Left renal pelvis (tissue), 4 donors: ENCODE measurements at places on chromosomes 1 and 21. TPM values are rescaled to one million over a fixed set of nuclear protein-coding genes. Genes with fewer than 3 reads are reported as not detected.

DNA sequence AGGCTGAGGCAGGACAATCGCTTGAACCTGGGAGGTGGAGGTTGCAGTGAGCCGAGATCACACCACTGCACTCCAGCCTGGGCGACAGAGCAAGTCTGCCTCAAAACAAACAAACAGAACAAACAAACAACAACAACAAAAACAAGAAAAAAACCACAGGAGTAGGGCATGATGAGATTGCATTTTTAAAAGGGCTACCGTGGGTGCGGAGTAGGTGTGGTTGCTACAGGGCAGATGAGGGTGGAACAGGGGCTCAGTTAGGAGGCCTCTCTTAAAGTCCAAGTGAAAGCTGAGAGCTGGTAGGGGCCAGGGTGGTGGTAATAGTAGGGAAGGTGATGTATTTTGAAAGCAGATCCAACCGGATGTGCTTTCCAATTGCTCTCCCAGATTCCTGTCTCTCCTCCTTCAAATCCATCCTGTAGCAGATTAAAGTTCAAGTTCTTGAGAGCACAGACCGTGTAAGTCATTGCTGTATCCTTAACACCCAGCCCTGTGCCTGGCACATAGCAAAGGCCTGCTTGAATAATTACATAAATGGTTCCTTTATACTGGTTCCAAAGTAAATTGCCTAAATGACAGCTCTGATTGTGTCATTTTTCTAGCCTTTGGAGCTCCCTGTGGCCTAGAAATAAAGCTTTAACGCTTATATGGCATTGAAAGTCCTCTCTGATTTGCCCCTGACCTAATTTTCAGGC lies 4.2 kb upstream of the LINGO4 start:
- no peak for DNase-seq

GRCh38 chr21:37984416-37984815 lies 68.2 kb upstream of the KCNJ6 start:
- DNase-seq: no peak

The ARHGAP29 gene
- 80.8 TPM for polyA plus RNA-seq

The MMP23B gene
- 27.3 TPM for polyA plus RNA-seq

DNA sequence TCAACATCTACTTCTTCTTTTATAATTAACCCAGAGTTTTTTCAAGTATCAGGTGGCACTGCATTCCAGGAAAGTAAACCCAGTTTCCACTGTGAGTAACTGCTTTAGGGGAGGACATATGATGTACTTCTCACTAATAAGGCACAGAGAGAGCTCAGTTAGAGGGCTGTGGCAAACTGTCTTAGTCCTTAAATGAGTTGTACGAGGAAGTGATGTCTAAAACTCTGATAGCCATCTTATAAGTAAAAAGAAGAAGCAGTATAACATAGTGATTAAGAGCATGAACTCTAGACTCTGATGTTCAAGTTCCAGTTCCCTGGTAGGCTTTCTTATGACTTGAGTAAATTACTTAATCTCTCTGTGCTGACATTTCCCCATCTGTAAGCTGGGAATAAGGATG lies 58.7 kb upstream of the PTGS2 start:
- no peak for DNase-seq

DNA sequence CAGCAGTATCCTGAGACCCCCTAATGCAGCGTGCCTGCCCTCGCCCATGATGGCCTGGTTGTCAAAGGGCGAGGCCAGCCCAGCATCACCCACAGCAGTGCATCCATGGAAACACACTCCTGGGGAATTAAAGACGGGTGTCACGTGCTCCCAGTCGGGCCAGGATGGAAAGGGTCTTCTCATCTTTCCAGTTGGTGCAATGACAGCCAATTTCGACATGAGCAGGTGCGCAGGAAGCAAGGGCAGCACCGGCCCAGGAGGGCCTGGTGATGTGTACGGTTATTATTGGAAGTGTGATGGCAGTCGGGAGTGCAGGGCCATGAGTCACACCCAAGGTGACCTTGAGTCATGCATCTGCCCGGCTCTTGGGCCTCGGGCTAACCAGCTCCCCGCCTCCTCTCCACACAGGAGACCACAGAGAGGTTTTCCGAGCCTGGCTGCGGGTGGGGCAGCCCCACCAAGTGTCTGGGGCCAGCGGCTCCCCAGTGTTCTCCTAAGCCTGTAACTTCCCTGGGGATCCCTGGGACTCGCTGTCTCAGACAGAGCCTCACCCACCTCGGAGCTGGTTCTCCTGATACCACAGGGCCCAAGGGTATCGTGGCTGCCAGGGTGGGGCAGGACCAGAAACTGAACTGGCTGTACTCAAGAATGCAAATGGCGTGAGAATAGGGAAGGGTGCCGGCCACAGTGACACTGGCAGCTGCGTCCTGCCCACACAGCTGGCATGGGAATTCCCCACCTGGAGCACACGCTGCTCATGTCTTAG lies 119.8 kb downstream of the SIK1 start:
- DNase-seq: no peak

The WNT4 gene
- polyA plus RNA-seq: 7.9 TPM

The C1QA gene
- 14.8 TPM for polyA plus RNA-seq

The ZNF695 gene
- polyA plus RNA-seq: 3.9 TPM

GRCh38 chr1:57376041-57376440 lies 47.8 kb downstream of the DAB1 start:
- DNase-seq: no peak

The ALG14 gene
- polyA plus RNA-seq: 12.9 TPM

The B3GALT5 gene
- 1.3 TPM for polyA plus RNA-seq

The LCA5L gene
- 3.8 TPM for polyA plus RNA-seq

DNA sequence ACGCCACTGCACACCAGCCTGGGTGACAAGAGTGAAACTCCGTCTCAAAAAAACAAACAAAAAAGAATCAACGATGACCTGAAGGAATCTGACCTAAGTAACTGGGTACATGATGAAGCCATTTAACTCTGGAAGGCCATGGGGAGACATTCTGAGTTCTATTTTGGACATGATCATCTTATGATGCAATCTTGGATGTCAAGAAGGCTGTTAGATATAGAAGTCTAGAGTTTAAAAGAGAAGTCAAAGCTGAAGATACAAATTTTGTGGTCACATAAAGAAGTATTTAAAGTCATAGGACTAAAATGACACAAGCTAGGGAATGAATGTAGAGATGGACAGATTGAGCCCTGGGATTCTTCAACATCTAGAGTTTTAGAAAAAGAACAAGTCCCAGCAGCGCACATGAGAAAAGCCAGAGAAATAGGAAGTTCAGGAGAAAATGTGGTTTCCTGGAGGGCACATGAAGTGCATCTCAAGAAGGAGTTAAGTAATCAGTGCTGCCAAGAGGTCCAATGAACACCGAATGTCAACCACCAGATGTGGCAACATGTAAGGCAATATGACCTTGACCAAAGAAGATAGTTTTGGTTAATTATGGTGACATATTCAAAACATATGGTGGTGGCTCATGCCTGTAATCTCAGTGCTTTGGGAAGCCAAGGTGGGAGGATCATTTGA lies 26.8 kb downstream of the ELK4 start:
- DNase-seq: no peak

DNA sequence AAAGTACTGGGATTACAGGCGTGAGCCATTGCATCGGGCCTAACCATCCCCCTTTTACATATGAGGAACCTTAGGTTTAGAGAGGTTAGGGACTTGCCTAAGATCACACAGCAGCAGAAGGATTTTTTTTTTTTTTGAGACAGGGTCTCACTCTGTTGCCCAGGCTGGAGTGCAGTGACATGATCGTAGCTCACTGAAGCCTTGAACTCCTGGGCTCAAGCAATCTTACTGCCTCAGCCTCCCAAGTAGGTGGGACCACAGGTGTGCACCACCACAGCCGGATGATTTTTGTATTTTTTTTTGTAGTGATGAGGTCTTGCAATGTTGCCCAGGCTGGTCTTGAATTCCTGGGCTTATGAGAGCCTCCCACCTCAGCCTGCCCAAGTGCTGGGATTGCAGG lies 2.2 kb upstream of the C1orf167 start:
- DNase-seq: no peak

- DNase-seq: no peak
Measured at GRCh38 chr1:187870552-187870951, 1041.8 kb downstream of the PLA2G4A start.

DNA sequence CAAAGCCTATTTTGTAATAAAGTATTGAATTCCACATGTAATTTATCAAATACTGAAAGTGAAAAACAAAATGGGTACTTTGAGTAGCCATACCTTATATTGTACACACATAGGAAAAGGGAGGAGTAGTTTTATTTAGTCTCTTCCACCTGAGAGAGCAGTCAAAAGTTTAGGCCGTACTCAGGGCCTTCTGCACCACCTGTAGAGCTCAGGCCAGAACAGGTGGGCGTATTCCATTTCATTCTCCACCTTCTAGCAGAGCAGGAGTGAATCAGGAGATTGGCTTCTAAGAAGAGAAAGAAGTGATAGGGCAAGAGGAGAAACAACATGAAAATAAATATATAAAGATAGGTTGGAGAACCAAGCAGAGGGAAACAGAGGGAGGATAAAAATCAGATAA lies 44.0 kb downstream of the TRAF5 start:
- no peak for DNase-seq

DNA sequence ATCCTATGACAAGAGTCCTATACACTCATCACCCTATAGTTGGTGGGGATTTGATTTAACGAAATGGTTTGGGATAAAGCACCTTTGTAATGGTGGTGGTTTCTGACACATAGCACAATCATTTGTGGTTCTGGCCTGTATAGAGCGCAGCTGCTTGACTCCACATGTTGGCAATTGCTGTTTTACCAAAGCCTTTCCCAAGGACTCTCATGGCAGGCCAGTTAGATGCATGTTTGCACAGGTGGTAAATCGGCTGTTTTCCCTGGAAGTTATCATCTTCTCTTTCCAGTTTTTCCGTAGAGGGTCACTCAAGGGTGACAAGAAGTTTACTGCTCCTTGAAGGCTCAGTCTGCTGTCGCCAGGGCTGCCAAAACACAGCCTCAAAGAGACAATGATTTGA lies 17.1 kb upstream of the XPR1 start:
- DNase-seq: no peak

The AADACL3 gene
- not detected for polyA plus RNA-seq

DNA sequence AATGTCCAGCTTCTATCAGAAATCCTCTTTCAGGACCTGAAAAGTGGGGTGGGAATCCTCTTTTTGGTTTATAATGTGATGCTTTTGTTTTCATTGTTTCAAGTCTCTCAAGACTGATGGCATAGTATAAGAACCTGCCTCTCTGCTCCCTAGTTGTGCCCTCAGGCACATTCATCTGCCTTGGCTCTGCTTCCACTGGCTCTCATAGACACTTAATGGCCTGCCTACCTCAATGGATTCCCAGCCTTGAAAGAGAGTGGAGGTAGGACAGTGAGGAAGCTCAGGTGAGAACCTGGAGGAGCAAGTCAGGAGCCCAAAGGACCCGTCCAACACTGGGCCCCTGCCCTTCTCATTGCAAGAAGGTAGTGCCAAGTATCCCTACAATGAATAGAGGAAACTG lies 4.8 kb downstream of the TTLL7 start:
- DNase-seq: no peak

DNA sequence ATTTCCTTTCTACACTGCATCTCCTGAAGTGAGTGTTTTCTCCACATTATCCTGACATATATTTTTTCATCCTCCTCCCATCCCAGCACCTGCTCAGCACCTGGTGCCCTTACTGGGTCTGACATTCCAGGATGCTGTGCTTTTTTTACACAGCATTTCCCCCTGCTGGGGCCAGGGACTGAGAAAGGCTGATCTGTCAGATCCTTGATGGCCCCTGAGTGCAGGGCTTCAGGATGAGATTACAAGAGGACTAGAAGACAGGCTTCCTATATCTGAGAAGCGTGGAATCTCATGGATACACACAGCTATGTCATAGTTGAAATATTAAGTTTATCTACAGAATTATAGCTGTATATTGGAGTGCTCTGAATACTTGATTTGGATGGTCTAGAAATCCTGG lies 24.4 kb downstream of the RCAN1 start:
- DNase-seq: no peak

The PAQR6 gene
- polyA plus RNA-seq: 2.6 TPM

DNA sequence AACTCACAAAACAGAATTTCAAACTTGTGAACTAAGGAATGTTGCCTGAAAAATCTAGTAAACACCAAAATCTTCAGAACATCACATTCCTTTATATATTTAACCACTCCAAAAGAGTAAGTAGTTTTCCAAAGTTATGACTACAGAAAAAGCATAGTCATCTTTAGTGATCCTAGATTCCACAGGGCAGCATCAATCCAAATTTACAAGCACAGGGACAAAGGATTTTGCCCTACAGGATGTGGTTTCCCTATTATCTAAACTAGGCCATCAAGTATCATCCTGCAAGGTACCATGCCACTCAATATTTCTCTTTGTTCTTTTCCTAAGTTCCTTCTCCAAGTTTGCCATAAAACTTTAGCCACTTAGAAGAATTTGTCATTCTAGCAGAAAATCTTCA lies 33.0 kb downstream of the COP1 start:
- DNase-seq: no peak

DNA sequence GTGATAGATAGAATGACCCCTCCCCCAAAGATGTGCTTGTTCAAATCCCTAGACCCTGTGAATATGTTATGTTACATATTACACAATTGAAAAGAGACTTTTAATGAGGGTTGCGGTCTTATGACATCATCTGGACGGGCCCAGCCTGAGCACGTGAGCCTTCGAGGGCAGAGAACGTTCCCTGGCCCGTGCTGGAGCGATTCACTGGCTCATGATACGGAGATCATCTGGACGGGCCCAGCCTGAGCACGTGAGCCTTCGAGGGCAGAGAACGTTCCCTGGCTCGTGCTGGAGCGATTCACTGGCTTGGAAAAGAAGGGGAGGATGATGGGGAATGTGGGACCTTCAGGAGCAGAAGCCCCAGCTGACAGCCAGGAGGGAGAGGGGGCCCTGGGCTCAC lies 34.4 kb upstream of the COL18A1 start:
- no peak for DNase-seq

GRCh38 chr1:16174261-16174868 lies 18.5 kb upstream of the EPHA2 start:
- DNase-seq: no peak

DNA sequence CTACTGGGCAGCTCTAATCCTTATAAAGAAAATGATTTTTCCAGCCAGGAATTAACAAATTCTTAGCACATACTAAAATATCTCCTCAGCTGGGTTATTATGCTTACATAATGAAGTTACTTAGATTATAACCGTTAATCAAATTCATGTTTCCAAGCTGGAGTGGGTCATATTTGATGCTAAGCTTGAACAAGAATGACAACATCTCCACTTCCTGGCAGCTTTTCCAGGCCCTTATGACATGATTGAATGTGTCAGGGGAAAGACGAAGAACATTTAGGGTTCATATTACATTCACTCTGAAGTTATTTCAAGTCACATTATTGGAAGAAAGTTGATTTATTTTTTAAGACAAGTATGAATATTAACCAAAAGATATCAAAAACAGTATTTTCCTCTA lies 333.7 kb downstream of the PCP4 start:
- no peak for DNase-seq
